ENCODE measurements at places on chromosomes 1 and 21.

GRCh38 chr1:38788341-38789336 is 70.9 kb downstream of the RRAGC start:
- DNase-seq, result no peak

DNA sequence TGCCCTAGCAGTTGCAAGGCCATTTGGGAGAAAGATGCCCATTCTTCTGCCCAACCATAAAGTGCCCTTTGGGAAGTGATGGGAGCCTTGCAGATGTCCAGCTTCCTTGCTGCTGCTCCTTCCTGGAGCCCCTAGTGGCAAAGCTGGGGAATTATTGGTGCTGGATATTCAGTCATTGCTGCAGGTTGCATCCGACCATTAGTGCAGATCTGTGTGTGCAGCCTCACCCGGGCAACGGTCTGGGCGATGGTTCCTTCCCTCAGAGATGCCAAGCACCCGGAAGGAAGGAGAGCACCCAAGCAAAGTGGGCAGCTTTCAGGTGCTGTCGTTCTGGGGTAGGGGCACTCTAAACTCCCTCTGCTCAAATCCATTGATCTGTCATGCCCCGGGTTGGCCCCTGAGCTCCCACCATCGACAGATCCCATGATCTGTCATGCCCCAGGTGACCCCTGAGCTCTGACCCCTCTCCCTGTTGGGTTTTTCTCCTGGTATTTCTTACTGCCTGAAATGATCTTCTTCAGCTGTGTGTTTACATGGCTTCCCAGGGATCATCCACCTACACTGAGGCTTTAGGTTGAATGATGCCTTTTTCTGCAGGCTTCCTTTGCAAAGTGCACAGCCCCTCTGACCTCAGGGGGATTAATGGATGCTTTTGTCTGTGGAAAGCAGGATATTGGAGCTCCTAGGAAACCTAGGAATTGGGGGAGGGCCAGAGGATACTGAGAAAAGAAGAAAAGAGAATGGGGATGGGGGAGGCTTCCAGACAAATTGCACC is 467.5 kb downstream of the PTPRU start:
- DNase-seq, result peak; percentile 35

GRCh38 chr1:210582205-210582970 is 253.7 kb downstream of the HHAT start:
- DNase-seq, result no peak

DNA sequence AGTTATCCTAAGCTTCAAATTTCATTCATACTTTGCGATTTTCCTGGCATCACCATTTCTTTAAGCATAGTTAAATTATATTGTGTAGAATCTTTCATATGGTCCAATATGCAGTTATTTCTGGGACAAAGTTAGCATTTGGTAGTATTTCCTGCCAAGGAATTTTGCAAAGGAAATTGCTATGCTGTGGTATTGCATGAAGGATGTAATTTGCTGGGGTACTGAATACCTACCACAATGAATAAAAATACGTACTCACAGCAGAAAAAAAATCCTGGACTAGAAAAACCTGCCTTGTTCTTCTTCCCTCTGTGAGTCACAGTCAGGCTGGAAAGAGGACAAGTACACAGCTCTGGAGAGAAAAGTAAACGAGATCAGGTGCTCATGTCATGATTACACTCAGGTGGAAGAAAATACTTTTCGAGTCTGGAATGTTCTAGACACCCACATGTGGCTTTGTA is 241.2 kb downstream of the PTBP2 start:
- DNase-seq, result no peak

DNA sequence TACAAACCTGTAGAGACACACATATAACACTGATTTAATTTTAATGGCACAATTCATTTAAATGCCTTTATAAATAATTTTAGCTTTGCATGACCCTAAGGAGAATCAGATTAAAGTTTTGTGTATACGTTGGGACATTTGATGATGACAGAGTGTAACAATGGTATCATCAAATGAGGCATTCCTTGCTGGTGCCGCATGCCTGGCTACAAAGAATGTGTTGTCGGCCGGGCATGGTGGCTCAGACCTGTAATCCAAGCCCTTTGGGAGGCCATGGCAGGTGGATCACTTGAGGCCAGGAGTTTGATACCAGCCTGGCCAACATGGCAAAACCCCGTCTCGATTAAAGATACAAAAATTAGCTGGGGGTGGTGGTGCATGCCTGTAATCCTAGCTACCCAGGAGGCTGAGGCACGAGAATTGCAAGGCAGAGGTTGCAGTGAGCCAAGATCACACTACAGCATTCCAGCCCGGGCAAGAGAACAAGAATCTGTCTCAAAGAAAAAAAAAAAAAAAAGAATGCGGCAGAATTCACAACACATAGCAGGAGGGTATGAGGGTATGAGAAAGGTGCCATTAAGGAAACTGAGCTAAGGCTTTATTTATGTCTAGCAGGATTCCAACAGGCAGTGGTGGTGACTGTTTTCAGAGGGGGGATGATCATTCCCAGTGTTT is 58.9 kb downstream of the PTPN14 start:
- peak; percentile 62 for DNase-seq

GRCh38 chr21:25062061-25062460 is 545.2 kb downstream of the MRPL39 start:
- no peak for DNase-seq

DNA sequence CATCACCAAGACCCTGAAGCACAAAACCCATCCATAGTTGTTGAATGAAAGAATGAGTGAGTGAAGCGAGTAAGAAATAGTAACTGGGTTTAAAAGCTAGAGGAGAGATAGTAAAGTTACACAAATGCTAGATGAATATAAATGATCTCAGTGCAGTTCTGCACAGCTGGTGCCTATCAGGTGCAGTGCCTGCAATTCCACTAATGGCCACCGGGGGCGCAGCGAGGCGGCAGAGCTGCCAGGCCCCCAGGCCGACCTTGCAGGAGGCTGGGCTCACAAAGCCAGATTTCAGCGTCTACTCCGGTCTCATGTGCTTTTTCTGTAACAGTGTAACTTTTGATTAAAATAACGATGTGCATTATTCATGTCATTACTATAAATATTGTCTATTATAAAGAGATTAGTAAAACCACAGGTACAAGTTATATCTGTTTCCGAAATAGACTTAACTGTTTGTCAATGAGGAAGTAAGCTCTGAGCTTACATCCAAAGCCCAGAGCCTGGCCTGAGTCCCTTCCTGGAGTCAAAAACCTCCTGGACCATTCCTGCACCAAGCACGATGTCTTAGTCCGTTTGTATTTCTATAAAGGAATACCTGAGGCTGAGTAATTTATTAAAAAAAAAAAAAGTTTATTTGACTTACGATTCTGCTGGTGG is 477.6 kb downstream of the NPHP4 start:
- peak; percentile 50 for DNase-seq

DNA sequence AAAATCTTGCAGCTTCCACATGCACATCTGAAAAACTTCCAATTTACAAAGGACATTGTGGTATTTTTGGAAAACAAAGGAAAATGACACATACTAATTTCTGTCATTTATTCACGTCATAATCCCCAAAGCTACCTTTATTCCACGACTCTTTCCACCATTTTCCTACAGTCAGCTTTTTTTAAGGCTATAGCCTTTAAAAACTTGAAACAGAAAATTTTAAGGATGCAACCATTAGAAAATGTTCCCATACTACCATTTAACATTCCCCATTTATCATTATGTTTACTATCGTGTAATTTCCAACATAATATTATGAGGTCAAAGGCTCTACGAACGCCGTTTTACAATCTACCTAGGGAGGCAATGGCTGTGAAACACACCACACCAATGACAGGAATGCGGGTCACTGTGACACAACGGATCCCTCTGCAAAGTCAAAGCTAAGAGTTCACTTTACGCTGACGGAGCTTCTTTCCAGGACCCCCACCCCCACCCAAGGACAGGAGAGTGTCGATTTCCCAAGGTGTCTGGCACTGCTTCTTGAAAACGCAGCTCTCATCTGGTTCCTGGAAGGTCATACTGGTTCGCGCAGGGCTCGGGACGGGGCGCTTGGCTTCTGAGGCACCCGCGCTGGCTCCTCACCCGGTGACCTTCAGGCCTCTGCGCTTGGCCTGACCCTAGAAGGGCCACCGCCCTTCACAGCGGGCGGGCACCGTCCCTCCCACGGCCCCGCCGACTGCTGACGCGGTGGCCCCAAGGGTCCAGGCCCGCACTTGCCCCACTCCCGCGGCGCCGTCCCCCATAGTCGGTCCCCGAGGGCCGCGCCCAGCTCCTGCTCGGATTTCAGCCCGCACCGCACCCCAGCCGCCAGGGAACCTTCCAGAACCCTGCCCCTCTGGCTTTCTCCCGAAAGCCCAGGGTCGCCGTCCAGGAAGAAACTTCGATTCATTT is 50.5 kb upstream of the ATF3 start:
- DNase-seq, result peak; percentile 53

DNA sequence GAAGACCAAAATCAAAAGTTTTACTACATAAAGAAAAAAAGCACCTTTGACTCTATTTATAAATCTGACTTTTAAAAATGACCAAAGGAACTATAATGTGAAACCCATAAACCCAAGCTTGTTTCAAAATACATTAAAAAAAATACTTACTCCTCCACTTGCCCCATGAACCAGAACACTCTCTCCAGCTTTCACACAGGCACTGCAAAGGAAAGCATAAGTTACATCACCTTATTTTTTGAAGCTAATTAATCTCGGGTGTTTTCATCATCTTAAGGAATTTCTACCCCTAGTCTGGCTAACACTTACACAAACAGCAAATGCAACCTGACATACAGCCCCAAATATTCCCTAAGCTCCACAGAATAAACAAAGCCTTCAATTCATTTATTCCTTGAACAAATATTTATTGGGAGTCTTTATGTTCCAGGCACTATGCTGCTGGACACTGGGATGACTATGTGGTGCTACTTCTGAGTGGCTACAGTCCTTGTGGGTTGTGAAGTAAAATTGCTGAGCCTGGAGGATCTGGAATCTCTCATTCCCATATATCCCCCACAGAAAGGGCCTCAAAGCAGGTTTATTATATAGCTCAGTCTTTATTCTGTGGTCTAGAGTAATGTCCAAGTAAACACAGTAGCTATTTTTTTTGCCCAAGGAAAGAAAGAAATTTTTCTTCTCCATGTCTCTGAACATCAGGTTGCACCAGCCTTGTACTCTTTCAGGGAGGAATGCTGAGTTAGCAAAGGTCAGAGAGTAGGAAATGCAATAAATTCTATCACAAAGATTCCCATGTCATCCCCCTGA is 18.2 kb downstream of the CRYZ start:
- no peak for DNase-seq

DNA sequence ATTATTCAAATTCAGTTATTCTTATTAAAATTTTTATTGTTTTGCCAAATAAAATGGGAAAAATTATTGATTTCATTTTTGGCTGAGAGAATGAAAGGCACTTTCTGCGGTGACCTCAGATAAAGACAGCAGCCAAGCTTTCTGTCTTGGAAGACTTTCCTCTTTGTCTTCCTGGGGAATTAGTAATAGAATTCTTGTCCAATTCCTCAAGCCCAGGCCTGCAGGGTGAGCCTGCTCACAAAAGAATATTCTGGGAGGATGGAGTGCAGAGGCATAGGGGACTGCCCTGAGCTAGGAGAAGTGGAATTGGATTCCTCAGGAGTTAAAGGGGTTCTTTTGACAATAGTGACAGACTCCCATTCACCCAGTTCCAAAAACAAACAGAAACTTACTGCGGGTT is 614.5 kb upstream of the ADGRL2 start:
- DNase-seq, result peak; percentile 19

DNA sequence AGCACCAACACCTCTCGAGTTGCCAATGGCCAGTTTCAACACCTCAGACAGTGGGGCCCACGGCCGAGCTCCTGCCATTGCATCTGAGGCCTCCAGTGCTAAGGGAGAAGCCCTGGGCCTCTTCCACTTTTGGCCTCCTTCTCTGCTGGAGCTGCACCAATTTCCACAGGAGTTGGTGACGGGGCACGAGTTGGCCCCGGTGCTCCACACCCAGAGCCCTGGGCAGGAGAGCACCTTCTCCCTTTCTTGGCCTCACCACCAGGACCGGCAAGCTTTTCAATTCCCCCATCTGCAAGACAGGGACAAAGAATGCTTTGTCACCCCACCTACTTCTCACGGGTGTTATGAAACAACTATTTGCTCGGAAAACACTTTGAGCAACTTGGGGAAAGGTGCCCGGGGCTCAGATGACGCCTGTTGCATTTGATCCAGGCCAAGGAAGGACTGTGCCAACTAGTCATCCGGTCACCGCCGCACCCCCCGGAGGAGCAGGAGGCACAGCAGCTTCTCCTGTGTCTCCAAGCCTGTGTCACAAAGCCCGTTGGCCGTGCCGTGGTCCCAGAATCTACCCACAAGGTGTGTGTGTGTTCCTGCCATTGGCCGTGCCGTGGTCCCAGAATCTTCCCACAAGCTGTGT is 55.2 kb downstream of the TOMM20 start:
- peak; percentile 39 for DNase-seq

- no peak for DNase-seq
These were observed 239.4 kb downstream of the BACH1 start for GRCh38 chr21:29538115-29538514.

DNA sequence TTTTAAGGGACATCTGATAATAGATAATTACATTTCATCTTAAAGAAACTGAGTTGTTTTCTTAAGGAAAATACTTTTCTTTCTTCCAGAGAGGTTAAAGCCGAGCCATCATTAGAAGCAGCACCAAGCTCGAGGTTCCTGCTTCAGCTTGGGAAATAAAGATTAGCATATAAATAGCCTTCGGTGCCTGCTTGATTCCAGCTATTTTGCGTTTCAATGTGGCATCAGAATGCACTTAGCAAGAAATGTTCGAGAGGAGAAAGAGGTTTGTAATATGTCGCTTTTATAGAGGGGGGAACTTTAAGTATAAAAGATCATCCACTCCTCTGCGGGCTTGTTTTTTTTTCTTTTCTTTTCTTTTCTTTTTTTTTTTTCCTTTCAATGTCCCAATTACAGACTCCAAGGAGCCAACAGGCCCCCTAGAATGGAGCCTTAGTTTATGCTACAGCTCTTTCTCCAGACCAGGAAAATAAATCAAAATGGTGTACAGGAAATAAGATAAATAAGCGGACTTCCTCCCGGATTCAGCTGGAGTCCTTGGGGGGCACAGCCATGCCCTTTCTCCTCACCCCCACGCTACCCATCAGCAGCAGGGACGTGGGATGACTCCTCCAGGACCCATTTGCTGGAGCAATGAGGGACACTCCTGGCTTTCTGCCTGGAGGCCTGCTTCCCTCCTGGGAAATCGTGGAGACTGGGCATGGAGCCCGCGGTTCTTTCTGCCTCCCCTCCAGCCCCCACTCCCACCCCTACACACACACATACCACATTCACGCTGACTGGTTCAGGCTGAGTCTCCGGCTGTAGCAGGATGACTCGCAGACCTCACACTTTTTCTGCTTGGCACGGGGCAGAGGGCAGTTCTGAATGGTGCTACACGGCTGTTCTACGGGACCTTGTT is 131.6 kb downstream of the RRAGC start:
- DNase-seq, result peak; percentile 88

- no peak for DNase-seq
These were observed 182.2 kb upstream of the RAB4A start for GRCh38 chr1:229088711-229089110.

DNA sequence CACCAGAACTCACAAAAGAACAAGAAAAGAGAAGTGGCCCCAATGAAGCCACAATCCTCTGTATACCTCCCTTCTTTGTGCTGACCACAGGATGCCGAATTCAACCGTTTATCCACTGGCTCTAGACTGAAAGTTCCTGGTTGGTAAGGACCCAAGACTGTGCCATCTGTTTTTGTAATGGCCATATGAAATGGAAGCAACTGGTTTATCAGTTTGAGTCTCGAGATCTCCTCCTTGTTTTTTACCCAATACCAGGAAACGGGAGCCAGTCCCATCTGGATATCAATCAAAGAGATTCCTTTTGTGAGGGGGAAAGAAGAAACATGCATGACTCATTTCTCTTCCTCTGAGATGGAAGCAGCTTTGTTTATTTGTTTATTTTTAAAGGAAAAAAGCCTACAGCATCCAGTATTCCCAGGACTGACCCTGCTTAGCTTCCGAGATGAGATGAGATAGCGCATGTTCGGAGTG is 32.4 kb upstream of the ZNF124 start:
- DNase-seq, result no peak

Measured in MG63 (cell line).